ENCODE measurements at places on chromosomes 1 and 21.

DNA sequence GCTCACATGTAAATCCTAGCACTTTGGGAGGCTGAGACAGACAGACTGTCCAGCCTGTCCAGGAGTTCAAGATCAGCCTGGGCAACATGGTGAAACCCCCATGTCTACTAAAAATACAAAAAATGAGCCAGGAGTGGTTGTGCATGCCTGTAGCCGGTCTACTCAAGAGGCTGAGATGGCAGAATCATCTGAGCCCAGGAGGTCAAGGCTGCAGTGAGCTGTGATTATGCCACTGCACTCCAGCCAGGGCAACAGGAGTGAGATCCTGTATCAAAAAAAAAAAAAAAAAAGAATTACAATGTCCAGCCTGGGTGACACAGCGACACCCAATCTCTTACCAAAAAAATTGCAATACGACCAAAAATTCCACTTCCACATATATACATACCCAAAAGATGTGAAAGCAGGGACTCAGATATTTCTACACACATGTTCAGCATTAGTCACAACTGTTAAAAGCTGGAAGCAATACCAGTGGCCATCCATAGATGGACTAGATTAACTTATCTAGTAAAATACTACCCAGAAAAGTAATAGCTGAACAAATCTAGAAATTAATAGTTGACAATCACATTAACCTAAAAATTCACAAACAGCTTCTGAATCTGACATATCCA is 49.2 kb downstream of the ASH1L start:
- peak; percentile 59 for DNase-seq

- no peak for DNase-seq
Observed at GRCh38 chr1:44103270-44104131, 15.1 kb upstream of the KLF17 start.

GRCh38 chr21:27582246-27582947 is 615.5 kb upstream of the ADAMTS5 start:
- no peak for DNase-seq

- peak; percentile 78 for DNase-seq
Observed at GRCh38 chr1:11918799-11919519, 7.3 kb downstream of the KIAA2013 start.

DNA sequence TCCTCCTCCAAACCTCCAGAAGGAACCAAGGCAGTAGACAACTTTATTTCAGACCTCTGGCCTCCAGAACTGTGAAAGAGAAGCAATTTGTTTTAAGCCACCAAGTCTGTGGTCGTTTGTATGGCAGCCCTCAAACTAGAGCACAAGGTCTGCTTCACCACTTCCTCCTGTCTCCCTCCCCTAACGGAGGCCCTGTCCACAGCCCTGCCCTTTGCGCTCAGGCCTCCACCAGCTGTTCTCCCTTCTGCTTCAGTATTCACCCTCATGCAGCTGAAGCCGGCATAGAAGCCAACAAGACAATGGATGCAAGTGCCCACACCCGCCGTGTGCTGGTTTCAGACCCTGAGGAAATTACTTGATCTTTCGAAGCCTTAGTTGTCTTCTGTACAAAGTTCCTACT is 364.1 kb downstream of the HHAT start:
- no peak for DNase-seq

DNA sequence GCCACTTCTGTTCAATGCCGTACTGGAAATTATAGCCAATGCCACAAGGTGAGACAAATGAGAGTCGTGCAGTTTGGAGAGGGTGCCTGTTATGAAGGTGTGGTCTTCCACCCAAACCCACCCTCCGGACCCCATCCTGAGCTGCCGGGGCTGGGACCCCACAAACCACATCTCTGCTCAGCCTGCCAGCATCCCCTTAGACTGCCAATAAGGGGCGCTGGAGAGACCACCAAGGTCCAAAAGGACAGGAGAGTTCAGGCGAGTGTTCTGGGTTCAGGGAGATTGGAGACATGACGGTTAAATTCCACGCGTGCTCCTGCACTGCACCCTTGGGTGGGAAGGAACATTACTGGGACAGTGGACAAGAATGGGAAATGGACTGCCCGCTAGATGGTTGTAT is 48.7 kb upstream of the COL18A1 start:
- DNase-seq, result no peak

All from foreskin fibroblast (primary cell).